NCI-H2171 treated with DMSO at 0.1 percent for 48 hours (cell line): ENCODE measurements at places on chromosomes 3 and 15.

GRCh38 chr15:31013863-31014607, 22.6 kb upstream of the MTMR10 start:
- no peak for DNase-seq

DNA sequence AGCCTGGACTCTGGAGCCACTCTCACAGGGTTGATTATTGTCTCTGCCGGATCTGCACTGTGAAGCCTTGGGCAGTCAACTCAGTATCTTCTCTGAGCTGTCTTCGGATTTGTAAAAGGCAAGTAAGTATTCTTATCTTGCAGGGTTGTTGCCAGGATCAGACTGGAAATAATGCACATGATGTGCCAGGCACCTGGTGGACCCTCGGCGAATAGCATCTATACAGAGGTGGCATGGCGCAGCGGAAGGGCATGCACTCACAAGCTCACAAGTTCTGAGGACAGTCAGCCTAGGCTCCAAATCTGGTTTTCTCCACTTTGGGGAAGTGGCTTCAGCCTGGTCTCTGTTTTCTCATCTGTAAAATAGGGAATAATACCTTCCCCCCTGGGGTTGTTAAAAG, 113.9 kb downstream of the SRGAP3 start:
- no peak for DNase-seq

- no peak for DNase-seq
Measured at GRCh38 chr3:41118461-41119390, 80.6 kb upstream of the CTNNB1 start.

DNA sequence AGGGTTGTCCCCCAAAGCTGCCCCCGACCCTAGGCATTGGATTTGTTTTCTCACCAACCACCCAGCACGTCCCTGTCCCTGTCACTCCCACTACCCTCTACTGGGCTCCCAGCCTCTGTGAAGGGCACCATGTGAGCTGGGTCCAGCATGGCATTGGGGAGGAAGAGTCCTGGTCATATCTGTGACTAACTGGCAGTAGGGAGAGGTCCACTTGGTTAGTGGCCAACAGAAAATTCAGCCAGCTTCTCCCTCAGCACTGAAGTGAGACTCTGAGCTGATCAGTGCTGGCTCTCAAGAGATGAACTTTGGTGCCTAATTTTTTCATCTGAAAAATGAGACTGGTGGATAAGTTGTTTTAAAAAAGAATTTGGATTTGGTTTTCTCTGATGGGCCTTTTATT, 11.3 kb upstream of the KIF23 start:
- DNase-seq = no peak

DNA sequence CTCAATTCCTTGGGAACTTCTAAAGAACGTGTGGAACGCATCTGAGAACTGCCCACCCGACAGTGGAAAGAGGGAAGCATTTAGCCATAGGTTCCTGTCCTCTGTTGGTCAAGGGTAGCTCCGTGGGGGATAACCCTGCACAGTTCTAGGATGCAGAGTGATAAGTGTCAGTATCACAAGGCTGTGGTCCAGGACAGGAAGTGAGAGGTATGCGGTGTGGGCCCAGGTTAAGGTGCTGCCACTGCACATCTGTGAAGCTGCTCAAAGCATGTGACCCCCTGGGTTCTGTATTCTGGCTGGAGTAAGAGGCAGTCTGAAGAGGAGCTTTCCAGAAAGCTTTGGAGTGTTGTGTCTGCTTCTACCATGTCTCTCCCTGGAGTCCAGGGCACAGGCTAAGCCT, 51.7 kb upstream of the HES1 start:
- DNase-seq = no peak

- no peak for DNase-seq
Measured at GRCh38 chr15:79132361-79132760, 41.8 kb upstream of the RASGRF1 start.

- no peak for DNase-seq
Measured at GRCh38 chr3:98525494-98525893, 2.8 kb upstream of the CLDND1 start.

GRCh38 chr3:129608087-129608935, 1.8 kb upstream of the PLXND1 start:
- peak; percentile 44 for DNase-seq

DNA sequence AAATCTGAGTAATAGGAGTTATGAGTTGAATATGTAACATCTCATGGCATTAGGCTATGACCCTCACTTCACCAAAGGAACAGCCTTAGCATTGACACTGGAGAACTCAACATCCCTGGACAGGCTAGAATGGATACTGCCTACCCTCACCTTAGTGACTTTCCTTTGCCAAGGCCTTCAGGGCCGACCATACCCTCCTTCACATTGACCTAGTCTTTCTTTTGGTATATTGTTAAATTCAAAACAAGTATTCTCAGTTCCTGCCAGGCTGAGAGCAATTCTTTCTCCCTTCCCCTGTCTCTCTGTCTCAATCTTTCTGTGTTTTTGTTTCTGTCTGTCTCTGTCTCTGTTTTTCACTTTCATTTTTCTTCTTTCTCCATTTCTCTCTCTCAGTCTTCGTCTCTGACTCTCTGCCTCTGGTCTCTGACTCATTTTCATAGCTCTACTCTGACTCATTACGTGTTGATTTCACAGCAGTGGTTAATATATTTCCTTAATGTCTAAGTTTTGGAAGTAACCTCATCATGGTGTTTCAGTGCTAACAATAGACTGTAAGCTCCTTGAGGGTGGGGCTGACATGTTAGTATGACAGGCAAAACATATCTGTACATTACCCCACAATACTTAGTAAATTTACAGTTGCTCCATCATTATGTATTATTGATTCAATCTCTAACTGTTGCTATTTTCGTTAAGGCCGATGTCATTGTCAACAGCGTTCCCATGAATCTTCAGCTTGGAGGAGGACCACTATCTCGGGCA, 32.5 kb downstream of the PARP15 start:
- DNase-seq = no peak

DNA sequence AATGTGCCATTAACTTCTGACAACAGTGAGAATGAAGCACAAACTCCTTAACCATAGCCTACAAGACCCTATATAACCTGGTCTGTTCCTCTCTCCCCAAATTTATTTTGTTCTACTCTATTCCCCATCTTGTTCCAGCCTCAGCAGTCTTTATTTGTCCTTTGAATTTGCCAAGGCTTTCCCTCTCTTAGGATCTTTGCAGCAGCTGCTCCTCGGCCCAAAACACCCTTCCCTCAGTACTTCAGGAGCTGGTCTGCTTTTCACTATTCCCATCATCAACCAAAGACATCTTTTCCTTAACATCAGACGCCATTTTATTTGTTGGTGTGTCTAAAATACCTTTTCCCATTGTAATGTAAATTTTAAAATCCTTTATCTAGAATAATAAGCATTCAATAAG, 10.2 kb downstream of the PRICKLE2 start:
- DNase-seq = no peak

- DNase-seq = no peak
Measured at GRCh38 chr3:52892625-52893311, 4.6 kb downstream of the STIMATE start.

GRCh38 chr3:134807189-134807588, 12.1 kb downstream of the EPHB1 start:
- DNase-seq = no peak

DNA sequence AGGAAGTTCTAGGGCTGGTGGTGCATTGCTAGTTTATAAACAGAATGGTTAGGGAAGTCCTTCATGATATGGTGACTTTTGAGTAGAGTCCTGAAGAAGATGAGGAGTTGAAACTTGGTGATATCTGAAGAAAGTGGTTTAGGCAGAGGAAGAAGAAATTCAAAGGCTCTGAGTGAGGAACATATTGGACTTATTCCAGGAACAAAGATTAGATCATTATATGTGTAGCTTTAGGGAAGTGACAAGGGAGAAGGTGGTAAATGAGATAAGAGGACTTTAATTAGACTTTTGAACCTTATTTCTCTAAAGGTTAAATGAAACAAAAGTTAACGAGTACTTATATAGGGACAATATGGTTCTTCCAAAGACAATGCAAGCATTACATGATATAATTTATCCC, 286.7 kb downstream of the DOCK3 start:
- no peak for DNase-seq

- DNase-seq = no peak
Measured at GRCh38 chr3:120524171-120524923, 71.8 kb upstream of the NDUFB4 start.

DNA sequence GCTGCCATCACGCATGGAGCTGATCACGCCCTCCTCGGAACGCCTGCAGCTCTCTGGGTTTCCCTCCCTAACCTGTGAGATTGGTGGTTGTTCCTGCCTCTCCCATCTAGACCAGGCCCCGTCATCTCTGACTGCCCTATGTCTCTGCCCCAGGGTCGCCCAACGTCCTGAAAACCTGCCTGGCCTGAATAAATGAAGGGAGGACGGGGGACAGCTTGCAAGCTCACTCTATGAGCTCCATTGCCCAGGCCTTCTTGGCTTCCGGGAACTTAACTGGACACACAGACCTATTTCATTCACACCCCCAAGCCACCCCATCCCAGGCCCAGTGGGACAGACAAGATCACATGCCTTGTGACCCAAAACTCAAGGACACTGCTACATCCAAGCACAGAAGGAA, 274.2 kb downstream of the XXYLT1 start:
- DNase-seq = no peak

- no peak for DNase-seq
Measured at GRCh38 chr3:166455744-166456143, 618.5 kb upstream of the BCHE start.

GRCh38 chr15:34613997-34614396, 30.5 kb upstream of the GOLGA8B start:
- no peak for DNase-seq

- no peak for DNase-seq
Measured at GRCh38 chr3:43608751-43609150, 13.1 kb downstream of the ANO10 start.

- DNase-seq = peak; percentile 52
Measured at GRCh38 chr15:65870889-65871533, 1.7 kb downstream of the RAB11A start.

DNA sequence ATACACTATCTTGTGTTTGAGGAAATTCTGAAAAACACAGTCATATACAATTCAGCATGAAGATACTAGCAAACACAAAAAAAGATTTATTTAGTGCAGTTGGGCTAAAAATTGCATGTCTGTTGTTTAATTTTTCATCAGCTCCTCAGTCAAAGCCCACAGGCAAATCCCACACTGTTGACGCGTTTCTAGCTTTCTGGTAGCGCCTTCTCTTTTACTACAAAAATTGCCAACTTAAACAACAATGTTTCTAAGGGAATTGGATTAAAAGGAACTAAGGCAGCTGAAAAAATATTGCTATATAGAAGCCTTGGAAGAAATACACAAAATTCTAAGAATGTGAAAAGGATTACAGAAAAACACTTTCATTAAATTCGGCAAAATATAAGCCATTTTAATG, 196.7 kb upstream of the P2RY1 start:
- no peak for DNase-seq

DNA sequence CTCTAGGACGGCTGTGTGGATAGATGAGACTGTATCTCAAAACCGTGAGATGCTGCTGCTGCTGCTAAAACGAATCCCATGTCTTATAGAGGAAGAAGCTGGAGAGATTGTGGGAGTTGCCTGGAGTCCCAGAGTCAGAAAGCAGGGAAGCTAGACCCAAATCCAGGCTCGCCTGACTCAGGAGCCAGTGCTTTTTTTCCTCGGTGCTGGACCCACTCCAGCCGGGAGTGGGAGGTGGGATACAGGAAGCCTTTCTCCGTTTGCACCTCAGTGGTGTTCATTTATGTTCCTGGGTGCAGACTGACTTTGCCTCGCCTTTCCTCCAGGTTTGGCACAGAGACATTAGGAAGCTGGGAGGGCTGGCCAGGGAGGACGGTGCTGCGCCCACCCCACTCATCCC, 150.9 kb upstream of the LINGO1 start:
- DNase-seq = no peak

DNA sequence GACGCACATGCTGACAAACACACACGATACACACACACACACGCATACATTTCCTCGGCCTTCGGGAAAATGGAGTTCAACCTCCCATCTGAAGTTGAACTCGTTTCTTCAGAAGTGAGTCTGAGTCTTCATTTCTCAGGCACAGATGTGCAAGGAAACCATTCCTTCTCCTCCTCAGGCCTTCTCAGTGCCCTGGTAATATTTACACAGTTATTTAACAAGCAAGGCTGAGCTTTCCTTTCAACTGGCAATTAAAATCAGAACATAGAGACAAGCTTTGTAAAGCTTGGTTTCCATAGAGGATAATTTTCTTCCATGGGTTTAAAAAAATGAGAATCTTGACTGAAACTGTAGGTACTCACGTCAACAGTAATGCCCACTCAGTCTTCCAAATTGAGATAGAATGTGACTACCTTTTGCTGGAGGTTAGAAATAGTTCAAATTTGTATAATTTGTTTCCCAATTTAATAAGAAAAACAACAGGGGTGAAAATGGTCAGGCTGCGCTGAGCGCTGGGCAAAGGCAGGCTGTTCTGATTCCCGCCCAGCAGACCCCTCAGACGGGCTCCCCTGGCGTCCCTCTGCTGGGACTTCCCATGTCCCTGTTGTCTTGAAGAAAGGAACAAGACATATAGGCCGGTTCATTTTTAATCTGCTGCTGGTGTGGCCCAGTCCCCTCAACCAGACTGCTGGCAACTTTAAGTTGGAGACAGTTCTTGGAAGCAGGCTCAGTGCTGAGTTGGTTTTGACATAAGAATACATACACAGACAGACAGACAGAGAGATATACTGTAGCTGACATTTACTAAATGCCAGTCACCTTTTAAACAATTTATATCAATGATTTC, 174.3 kb downstream of the XXYLT1 start:
- no peak for DNase-seq

- DNase-seq = no peak
Measured at GRCh38 chr3:162984746-162985145, 1488.1 kb downstream of the OTOL1 start.

GRCh38 chr3:175337631-175338030, 478.5 kb downstream of the NAALADL2 start:
- DNase-seq = no peak

- DNase-seq = no peak
Measured at GRCh38 chr3:23387286-23387918, 184.3 kb downstream of the UBE2E2 start.

DNA sequence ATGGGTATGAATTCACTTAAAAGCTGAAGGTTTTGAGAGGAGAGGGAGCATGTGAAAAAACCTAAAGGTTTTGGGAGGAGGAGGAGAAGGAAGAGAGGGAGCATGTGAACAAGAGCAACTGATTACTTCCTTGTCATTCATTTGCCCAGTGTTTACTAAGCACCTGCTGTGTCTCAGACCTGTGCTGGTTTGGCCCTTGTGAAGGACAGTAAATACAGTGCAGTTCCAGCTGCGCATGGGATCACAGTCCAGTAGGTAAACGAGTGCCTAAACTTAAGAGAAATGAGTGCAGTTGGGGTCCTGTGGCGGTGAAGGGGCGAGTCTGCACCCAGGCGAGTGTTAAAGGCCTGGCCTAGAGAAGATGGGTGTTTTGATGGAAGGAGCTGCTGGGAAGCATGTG, 38.6 kb downstream of the IGF1R start:
- no peak for DNase-seq

DNA sequence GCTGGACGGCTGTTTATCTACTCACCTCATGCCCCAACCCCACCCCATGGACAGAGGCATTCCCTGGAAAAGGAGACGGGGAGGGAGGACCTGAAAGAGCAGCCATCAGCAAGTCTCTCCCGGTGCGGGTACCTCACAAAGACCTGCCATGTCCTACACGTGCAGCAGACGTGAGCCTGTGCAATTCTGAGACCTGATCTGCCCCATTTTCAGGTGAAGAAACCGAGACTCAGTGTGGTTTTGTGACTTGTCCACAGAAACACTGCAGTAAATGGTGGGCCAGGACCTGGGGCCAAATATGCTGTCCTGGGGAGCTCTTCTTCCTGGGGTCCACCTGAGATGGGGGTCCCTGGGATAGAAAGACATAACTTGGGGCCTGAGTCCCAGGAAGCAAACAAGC, 137.0 kb upstream of the LINGO1 start:
- DNase-seq = no peak
